Heart left ventricle (tissue), 16 donors: ENCODE measurements at places on chromosomes 3 and 15. TPM values are rescaled to one million over a fixed set of nuclear protein-coding genes. Genes with fewer than 3 reads are reported as not detected.

Gene APOD
- 101 TPM for polyA plus RNA-seq

Gene ZNF80
- polyA plus RNA-seq = not detected

Gene RBP2
- not detected for polyA plus RNA-seq

Gene ARNT2
- polyA plus RNA-seq = 1.2 TPM

Gene SLC51A
- polyA plus RNA-seq = 0.72 TPM

Gene PCLAF
- not detected for polyA plus RNA-seq

Gene OR5AC2
- not detected for polyA plus RNA-seq

Gene MUSTN1
- polyA plus RNA-seq = 31.0 TPM

Gene ADAMTS7
- polyA plus RNA-seq = 5.0 TPM

Gene ALS2CL
- polyA plus RNA-seq = 12.4 TPM

Gene SOX14
- polyA plus RNA-seq = not detected

Gene SLC22A13
- polyA plus RNA-seq = 0.23 TPM

Gene KIF15
- 0.26 TPM for polyA plus RNA-seq

Gene LXN
- 3.3 TPM for polyA plus RNA-seq

Gene CCDC39
- not detected for polyA plus RNA-seq

Gene CX3CR1
- polyA plus RNA-seq = 0.14 TPM

Gene GOLGA8T
- 0.07 TPM for polyA plus RNA-seq

Gene SEMA3G
- polyA plus RNA-seq = 19.6 TPM

Gene FRMD4B
- polyA plus RNA-seq = 4.5 TPM

Gene SLC9A9
- polyA plus RNA-seq = 1.1 TPM

Gene VILL
- 3.4 TPM for polyA plus RNA-seq

Gene CPN2
- 0.14 TPM for polyA plus RNA-seq

Gene DAPK2
- 30.9 TPM for polyA plus RNA-seq

Gene LRRC58
- 8.9 TPM for polyA plus RNA-seq

Gene CCDC13
- polyA plus RNA-seq = 0.53 TPM

Gene RAB6B
- 23.5 TPM for polyA plus RNA-seq

Gene C3orf49
- polyA plus RNA-seq = not detected

Gene NR2E3
- 0.07 TPM for polyA plus RNA-seq

Gene IL17RE
- 0.95 TPM for polyA plus RNA-seq

Gene C3orf22
- polyA plus RNA-seq = not detected

Gene RPP25
- 1.6 TPM for polyA plus RNA-seq
